ENCODE measurements at places on chromosomes 2 and 18.
A peak's percentile ranks its signal among the peaks of the same experiment; 100 is the strongest.

GRCh38 chr2:238296638-238297457 lies 8.4 kb upstream of the PER2 start:
- no peak for DNase-seq

DNA sequence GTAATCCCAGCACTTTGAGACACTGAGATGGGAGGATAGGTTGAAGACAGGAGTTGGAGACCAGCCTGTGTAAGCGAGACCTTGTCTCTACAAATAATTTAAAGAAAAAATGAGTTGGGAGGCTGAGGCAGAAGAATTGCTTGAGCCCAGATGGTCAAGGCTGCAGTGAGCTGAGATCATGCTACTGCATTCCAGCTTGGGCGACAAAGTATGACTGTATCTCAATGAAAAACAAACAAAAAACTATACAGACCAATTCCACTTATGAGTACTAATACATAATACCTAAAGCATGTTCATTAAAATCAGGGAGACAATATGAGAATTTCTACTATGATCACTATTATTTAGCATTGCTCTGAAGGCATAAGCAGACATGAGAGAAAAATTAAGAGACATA lies 12.6 kb downstream of the RNF149 start:
- peak; percentile 88 for DNase-seq

DNA sequence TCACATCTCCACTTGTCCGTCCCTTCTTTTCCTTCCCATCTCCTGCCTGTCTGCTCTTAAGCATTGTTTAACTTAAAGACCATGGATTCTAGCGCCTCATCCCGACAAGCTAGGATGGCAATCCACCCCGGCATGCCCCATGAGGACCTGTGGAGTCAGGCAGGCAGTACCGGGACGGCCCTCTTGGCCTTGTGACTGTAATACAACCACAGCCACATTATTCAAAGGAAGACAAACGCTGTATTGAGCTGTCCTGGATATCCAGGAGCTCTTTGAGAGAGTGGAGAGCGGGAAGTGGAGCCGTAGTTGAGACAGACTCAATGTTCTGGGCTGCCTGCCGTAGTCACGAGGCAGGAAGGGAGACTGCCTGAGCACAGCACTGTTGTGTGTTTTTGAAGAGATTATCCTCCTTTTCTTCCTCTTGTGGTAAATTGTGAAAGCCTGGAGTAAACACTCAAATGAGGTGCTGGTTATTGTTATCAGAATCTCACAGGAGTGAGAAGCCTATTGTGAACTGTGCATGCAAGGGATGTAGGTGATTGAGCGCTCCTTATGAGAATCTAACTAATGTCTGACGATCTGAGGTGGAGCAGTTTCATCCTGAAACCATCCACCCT lies 929.8 kb upstream of the CNTNAP5 start:
- no peak for DNase-seq

GRCh38 chr2:109613081-109613921 lies 465 bp downstream of the SEPTIN10 start:
- peak; percentile 66 for DNase-seq

DNA sequence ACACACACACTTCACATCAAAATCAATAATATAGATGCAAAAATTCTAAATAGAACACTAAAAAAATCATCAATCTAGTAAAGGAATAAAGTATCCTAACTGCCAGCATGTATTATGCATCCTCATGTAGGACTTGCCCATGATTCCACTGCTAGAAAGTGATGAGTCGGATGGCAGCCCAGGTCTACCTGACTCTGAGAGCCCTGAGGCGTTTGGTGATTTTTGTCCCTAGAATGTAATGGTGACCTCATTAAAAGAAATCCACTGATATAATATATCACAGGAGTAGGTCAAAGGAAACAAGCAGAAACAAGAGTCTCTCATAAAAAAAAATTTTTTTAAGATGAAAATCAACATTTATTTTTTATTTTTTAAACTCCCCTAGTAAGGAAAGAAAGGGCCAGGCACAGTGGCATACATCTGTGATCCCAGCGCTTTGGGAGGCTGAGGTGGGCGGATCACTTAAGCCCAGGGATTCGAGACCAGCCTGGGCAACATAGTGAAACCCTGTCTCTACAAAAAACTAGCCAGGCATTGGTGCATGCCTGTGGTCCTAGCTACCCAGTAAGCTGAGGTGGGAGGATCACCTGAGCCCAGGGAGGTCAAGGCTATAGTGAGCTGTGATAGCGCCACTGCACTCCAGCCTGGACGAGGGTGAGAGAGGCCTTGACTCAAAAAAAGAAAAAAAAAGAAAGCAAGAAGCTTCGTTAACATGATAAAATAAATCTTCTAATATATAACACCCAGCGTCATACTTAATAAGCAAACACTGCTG lies 24.4 kb upstream of the ACTG2 start:
- no peak for DNase-seq

DNA sequence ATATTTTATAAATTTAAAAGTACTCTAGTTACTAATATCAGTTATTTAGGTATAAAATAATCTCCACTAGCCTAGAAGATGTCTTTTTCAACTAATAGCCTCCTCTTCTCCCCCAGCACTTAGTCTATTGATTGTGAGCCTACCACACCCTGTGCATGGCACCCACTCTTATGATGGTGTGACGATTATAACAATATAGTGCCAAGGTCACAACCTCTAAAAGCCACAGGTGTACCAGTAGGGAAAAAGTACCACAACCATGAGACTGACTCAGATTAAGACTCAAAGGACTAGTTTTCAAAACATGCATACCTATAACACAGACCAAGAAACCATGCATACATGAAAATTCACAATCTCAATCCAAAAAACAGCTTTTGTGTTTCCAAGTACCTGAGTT lies 27.6 kb downstream of the THADA start:
- DNase-seq = no peak

- peak; percentile 41 for DNase-seq
These were observed 31.4 kb downstream of the EPG5 start for GRCh38 chr18:45935591-45936335.

DNA sequence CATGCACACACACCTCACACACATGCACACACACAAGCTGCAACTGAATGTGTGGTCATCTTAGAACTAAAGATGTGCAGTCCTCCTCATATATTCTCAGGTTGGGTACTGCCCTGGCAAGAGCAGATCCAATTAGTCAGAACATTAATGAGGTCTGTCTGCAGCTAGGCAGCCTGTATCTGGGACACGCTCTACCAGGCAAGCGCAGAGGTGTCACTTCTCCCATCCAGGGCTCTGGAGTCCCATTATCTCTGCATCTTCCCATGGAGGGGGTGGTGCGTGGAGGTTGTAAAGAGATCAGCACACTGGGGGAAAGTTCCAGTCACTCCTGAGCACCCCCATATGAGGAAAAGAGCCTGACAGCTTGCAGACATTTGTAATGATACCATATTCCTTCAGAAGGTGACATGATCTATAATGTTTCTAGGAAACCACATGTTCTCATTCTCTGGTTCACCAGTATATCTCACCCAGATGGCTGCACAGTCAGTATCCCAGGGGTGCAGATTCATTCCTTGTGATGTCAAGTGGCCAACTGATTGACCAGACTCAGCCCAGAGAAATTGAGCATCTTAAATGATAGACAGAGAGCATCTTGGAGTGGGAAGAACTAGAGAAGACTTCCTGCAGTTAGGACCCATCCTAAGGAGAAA lies 95.4 kb downstream of the RTN4 start:
- DNase-seq = no peak
